ENCODE measurements at places on chromosomes 6 and 20.

- DNase-seq, result no peak
These were observed 131.3 kb downstream of the GJA10 start for GRCh38 chr6:90025523-90026061.

- DNase-seq, result no peak
These were observed 43.0 kb downstream of the TSPYL4 start for GRCh38 chr6:116210750-116211425.

- DNase-seq, result no peak
These were observed 198.4 kb upstream of the KCNK16 start for GRCh38 chr6:39520916-39521315.

GRCh38 chr6:120913486-120913885, 420.8 kb downstream of the TBC1D32 start:
- no peak for DNase-seq

GRCh38 chr6:12173661-12174060, 116.5 kb upstream of the EDN1 start:
- DNase-seq, result no peak

DNA sequence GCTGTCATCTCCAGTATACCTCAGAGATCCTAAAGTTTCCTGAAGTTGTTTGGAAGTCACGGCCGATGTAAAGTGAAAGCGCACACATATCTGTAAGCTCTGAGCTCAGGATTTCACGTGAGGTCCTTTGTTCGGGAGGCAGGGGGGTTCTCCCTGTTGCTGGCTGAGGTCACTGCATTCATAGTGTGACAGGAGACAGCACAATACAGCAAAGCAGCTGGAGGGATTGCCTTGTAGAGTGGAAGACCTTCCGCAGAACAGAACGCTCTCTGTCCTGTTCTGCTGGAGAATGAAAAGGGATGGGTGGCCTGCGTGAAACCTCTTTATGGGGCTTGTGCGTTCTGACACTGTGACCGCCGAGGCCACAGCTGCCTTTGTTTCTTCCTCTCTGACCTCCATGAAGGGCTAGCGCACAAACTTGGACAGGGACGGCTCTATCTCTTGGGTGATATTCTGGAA, 13.4 kb upstream of the SERPINB1 start:
- DNase-seq, result no peak

DNA sequence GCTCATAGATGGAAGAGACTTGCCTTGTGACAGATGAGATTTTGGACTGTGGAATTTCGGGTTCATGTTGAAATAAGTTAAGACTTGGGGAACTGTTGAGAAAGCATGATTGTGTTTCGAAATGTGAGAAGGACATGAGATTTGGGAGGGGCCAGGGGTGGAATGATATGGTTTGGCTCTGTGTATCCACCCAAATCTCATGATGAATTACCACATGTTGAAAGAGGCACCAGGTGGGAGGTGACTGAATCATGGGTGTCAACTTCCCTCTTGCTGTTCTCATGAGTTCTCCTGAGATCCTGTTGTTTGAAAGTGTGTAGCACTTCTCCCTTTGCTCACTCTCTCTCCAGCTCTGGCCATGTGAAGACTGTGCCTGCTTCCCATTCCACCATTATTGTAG, 17.9 kb downstream of the AHI1 start:
- DNase-seq, result no peak

DNA sequence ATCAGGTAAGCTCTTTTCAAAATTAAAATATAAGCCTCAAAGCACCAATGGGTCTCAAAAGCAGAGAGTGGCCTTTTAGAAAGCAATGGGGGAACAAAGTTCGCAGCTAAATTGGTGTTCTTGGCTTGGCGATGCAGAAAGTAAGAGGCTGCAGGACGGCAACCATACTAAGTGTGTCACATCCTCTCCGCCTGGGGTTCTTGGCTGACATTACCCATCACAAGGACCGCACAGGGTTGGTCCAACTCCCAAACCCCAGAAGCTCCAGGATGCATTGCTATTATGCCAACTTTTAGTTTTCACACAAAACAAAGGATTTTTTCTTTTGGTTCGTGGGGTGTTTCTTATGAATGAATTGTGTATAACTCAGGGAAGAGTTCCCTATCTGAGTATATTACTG, 124.8 kb downstream of the PRKN start:
- DNase-seq, result no peak

DNA sequence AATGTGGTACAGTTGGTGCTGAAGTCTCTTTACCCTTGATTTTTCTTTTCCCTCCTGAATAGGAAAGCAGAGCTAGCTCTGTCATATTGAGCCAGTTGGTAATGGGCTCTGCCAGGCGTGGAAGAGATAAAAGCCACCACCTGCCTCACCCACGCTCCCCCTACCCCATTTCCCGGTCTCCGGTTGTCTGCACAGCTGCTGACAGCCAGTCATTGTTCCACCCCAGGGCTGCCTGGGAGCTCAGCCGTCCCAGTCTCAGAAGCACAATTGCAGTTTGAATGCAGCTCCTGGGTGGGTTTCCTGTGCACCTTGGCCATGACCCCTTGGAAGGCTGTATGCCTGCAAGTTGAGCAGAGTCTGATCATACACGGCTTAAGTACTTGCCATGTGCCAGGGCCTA, 675.2 kb upstream of the FLRT3 start:
- DNase-seq, result no peak

DNA sequence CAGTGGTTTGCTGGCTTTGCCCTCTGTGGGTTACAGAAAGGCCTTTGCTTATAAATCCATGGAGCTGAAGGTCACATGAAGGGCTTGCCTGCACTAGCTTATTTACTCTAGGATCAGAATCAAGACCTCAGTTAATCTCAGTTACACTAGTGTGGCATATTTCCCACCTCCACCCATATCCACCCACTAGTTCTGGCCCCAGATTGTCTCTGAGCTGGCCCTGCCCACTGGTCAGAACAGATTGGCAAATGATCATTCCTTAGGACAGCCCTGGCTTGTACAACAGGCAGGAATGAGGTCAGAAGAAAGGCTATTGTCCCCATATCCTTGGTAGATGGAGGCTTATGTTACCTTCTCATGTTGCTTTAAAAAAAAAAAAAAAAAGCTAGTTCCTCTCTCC, 33.3 kb upstream of the SASH1 start:
- no peak for DNase-seq

DNA sequence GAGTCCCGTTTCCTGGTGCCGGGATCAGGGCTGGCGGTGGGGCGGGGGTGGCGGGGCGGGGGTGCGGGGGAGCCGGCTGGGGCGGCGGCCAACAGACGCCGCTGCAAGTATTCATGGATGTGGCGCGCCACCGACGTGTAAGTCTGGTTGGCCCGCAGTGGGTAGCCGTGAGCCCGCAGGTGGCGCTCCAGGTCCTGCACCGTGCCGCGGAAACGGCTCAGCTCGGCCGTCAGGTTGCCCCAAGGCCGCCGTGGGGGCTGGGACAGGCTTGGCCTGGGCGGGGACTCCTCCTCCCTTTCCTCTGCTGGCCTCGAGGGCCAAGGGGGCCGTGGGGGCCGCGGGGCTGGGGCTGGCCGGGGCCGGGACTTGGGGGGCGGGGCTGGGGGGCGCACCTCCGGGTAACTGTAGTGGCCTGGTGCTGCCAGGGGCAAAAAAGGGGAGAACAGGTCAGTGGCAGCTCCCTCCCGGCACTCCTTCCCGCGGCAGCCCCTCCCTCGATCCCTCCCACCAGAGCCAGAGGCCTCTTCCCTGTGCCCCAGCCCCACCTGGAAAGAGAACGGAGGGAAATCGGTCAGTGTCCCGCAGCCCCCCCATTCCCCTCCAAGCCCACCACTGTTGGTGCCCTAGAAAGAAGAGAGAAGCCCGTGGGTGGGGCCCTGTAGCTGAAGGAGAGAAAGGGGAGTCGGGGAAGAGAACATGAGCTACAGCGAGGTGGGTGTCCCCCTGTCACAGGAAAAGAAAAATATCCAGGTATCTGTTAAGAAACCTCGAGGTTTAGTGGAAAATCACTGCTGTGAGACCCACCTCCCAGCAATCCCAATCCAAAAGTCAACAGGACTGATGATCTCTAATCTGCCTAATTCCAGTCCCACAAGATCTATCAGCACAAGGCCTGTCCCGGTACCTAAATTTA, 21.3 kb downstream of the TNXB start:
- DNase-seq, result no peak

GRCh38 chr6:100465701-100466409, 1.1 kb upstream of the SIM1 start:
- no peak for DNase-seq

DNA sequence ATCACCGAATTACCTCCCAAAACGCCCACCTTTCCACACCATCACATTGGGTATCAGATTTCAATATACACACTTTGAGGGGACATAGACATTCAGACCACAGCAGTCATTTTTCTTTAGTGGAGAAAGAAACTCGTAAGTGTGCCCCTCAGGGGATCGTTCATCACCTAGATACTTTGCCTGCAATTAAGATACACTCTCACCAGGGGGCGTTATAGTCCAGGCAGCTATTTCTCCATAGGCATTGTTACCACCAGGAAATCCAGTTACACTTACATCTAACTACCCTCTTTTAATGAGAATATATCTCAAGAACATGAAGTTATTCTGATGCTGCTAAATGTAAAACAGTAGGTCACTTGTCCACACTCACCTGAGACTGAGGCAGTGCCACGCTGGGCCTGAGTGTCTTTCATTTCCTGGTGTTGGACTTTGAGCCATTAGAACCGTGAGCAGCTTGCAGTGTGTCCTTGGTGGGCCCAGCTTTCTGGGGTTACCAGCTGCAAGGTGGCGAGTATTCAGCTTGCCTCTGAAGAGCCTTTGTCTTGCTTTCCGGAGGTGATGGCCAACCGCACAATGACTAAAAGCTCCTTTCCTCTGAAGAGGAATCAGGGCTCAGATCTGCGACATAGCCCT, 35.1 kb upstream of the UNC93A start:
- DNase-seq, result no peak

GRCh38 chr20:63132715-63133471, 83.0 kb downstream of the YTHDF1 start:
- DNase-seq, result no peak

DNA sequence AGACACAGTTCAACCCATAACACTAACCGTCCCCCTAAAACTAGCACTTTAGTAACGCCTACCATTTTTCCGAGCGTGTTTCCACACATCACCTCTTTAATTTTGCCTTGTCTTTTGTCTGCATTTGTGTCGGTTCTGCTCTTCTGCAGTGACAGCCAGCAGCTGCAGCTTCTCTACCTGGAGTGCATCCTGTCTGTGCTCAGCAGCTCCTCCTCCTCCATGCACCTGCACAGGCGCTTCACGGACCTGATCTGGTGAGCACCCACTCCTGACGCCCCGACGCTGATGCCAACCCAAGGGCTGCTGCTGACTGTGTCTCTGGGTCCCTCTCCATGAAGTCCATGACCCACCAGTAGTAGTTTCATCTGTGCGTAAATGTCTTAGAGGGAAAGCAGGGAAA, 35.4 kb upstream of the PBOV1 start:
- DNase-seq, result no peak

GRCh38 chr20:37905671-37906613, 3.0 kb downstream of the VSTM2L start:
- no peak for DNase-seq

Measured in SIG-M5 (cell line).